ENCODE measurements at places on chromosomes 2 and 18.

GRCh38 chr2:68098291-68098797, 35.5 kb upstream of the C1D start:
- DNase-seq, result no peak

DNA sequence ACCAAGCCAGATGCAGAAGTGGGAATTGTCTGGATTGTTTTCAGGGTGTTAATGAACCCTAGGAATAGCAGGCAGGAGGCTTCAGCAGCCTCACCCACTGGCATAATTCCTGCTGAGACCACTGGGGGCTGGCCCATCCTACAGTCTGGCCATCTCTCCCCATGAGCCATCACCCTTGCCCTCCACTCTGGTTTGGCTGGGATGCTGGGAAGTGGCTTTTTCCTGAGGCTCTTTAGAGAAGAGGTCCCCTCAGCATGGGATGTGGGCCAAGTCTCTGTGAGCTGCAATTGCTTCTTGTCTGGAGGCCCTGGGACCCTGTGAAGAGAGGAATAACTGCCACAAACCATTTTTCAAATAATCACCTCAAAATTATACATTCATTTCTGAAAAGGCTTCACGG, 4.0 kb downstream of the TCF7L1 start:
- DNase-seq, result no peak

- DNase-seq, result no peak
Observed at GRCh38 chr2:64568836-64569235, 44.7 kb downstream of the AFTPH start.

DNA sequence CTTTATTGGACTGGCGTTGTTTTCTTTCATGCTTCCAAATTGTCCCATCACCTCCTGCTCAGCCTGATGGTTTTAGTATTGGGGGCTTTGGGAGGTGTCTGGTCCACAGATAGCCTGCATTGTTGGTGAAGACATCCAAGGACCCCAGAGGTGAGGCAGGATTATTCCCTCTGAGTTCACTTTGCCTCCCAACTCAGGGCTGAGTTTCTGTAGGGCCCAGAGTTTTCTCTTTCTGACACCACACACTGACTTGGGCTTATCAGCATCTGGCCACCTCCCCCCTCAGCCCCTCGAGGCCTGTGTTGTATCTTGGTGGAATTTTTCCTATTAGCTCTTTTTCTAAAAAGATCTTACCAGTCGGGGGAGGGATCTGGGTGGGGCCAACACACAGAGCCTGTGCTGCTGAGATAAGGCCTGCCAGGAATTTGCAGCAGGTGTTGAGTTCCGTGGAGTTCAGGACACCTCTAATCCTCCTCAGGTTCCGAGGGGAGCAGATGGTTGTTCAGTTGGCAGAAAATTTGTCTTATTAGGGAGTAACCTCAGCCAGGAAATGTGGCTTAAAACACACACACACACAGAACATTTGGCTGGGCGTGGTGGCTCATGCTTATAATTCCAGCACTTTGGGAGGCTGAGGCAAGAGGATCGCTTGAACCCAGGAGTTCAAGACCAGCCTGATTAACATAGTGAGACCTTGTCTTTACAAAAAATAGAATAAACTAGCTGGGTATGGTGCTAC, 7.3 kb downstream of the EMILIN2 start:
- no peak for DNase-seq
